ENCODE measurements at places on chromosomes 6 and 20. TPM values are rescaled to one million over a fixed set of nuclear protein-coding genes. Genes with fewer than 3 reads are reported as not detected.

DNA sequence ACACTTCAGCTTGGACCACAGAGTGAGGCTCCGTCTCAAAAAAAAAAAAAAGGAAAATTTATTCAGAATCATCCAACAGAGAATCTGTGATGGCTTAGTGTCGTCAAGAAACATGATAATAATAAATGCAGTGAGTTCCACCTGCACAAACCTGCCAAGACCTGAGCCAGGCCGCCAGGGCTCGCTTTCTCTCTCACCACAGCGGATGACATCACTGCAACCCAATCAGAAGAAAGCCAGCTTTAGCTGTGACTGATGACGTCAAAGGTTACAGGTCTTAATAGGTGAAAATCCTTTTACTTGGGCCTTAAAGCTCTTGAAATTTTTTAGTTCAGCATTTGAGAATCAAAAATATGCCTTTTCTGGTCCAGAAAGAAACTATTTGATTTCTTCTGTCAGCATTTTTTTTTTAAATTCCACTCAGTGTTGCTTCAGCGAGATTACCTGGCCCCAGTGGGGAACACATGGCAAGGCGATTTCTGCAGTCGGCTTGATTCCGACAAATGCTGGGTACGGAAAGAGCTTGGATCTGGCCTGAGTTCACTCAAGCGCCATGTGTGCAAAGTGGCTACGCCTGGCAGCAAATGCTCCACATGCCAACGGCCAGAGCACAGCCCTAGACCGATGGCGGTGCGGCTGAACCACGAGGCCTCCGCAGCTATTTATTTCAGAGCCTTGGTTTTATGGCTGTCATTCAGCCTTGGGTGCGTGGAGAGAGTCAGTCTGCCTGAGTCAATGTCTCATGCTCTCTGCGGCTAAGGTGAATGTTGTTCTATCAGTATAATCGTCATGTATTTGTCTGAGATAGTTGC lies 105.7 kb upstream of the QKI start:
- ATAC-seq: peak; percentile 44

- peak; percentile 74 for ATAC-seq
Measured at GRCh38 chr20:45890985-45891983, at the start of the genes CTSA and NEURL2. TSS of gene CTSA (plus strand) at chr20:45891335. CDS start at chr20:45891569, 234 bp downstream. TSS of gene NEURL2 (minus strand) at chr20:45891208. CDS start at chr20:45890991, 217 bp downstream.

Gene CTAGE9
- not detected for total RNA-seq

- no peak for ATAC-seq
Measured at GRCh38 chr20:23404196-23404595, 17.1 kb downstream of the NAPB start.

DNA sequence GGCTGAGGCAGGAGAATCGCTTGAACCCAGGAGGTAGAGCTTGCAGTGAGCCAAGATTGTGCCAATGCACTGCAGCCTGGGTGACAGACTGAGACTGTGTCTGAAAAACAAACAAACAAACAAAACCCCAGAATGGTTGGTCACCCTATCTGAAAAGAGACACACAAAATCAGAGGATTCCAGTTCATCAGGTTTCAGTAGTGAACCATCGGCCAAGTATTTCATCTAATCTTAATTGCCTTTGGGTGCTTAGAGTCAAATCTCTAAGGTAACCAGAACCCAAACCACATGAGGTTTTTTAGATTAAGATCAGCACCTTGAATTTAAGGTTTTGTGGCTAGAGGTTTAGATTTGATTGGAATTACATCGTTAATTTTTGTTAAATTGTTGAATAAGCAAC lies 8.3 kb upstream of the ZBTB2 start:
- ATAC-seq: no peak

- peak; percentile 87 for ATAC-seq
Measured at GRCh38 chr6:39189915-39190544, 39.2 kb downstream of the KCNK5 start.

GRCh38 chr20:49852522-49853080 lies 40.0 kb downstream of the SLC9A8 start:
- ATAC-seq: no peak

DNA sequence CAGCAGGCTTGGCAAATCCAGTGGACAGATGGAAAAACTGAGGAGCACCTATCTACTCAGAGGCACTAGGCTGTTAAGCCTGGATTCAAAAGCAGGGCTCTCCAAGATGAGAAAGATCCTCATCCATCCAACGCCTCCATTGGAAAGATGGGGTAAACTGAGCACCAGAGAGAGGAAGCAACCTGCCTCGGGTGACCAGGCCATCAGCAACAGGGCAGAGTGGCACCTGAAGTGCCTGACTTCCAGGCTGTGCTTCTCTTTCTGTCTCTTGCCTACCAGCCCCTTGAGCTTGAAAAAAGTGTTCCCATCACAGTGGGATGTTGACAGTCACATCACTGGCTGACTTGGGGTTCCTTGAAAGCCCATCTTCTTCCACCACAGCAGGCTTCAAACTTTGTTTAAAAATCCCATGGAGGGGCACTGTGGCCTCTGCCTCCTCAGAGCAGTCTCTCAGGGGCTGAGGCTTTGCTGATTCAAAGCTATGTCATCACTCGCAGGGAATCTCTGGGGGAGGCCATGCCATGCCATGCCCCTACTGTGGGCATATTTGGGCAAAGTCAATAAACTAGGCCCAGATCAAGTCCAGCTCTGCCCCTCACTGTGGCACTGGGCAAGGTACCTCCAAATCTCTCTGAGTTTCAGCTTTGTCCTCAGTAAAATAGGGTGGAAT lies 44.8 kb upstream of the TGM2 start:
- no peak for ATAC-seq

- no peak for ATAC-seq
Measured at GRCh38 chr6:87829622-87830121, 127.6 kb upstream of the AKIRIN2 start.

Gene TRIM40
- 0.44 TPM for total RNA-seq

GRCh38 chr6:110654096-110654820 lies 161.0 kb downstream of the CDK19 start:
- no peak for ATAC-seq

GRCh38 chr6:33128318-33128717 lies 52.5 kb downstream of the HLA-DPB1 start:
- no peak for ATAC-seq

DNA sequence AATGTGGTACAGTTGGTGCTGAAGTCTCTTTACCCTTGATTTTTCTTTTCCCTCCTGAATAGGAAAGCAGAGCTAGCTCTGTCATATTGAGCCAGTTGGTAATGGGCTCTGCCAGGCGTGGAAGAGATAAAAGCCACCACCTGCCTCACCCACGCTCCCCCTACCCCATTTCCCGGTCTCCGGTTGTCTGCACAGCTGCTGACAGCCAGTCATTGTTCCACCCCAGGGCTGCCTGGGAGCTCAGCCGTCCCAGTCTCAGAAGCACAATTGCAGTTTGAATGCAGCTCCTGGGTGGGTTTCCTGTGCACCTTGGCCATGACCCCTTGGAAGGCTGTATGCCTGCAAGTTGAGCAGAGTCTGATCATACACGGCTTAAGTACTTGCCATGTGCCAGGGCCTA lies 675.2 kb upstream of the FLRT3 start:
- ATAC-seq: peak; percentile 87

GRCh38 chr20:50121858-50122271 lies 8.9 kb upstream of the UBE2V1 start:
- ATAC-seq: peak; percentile 29

Gene SSTR4
- not detected for total RNA-seq

DNA sequence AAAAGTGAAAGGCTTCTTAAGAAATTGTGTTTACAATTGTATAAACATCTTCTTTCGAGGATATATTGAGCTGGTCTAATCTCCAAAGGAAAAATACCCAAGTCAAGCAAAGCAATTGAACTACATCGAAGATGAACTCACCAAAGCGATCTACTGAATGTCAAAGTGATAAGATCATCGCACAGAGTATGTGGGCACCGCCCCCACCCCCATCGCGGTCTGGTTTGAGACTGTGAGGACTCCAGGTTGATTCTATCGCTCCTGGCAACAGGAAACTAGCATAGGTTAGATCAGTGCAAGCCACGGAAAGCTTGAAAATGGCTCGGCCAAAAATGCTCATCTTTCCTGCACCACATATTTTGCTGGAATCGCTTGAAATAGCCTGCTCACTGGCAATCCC lies 133.2 kb upstream of the RPS6KA2 start:
- ATAC-seq: no peak

Gene REM1
- not detected for total RNA-seq

- no peak for ATAC-seq
Measured at GRCh38 chr20:41379551-41379950, 12.9 kb upstream of the EMILIN3 start.

DNA sequence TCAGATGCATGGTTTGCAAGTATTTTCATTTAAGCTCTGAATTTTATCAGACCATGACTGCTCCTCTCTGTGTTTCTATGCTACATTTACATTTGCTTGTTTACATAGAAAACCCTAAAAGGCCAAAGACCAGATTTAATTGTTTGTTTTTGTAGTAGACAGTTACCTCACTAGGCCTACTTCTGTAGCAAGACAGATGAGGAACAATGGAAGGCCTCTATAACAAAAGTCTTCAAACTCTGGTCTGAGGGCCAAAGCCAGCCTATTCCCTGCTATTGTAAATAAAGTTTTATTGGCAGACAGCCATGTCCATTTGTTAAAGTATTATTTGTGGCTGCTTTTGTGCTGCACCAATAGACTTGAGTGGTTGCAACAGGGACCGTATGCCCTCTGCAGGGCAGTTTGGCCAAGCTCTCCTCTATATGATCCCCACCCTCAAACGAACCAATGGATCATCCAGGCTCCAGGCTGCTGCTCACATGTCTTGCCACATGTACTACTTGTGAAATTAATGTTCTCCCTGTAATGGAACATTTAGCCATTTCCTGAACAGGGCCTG lies 182.0 kb downstream of the DOK5 start:
- ATAC-seq: peak; percentile 31

DNA sequence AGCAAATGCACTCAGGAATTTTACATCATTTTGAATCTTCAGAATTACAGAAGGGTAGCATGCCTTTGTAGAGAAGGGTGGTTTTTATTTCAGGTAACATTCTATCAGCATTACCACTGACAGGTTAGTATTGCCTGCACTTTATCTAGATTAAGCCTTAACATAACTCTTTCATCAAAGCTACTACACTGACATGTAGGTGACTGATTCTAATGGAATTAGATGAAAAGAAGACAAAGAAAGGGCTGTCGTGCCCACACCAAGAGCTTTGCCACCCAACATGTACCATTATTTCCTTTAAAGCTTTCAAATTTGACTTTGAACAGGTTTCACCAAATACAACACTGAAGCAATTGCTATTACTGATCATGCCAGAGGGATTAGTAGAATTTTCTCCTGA lies 551.9 kb downstream of the EYS start:
- no peak for ATAC-seq

Gene NOTCH4
- total RNA-seq: 3.1 TPM

DNA sequence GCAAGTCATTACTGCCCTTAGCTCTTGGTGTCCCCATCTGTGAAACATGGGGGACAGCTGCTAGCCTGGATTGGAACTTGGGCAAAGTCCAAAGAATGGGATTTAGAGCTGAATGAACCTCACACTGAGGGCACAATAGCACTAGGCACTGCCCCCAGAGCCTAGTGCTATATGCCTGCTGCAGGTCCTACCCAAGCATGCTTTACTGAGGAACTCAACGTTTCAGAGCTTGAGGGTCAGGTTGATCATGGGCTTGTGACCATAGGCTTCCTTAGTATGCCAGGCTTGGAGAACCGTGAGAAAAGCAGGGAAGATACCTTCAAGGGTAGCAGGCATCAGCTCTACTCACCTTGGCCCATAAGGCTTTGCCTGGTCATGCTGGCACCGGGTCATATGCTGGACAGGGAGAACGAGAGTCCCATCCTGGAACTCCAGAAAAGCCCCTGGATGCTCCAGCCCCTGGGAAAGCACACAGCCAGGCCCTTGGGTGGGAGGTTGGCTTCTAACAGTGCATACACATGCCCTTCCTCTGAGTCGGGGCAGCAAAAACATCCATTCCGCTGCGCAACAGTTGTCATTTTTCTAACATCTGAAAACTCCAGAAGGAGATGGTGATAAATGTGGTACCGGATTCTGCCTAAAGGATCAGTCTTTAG lies 29.7 kb downstream of the EIF2S2 start:
- no peak for ATAC-seq

GRCh38 chr6:161658211-161658610 lies 384.4 kb upstream of the AGPAT4 start:
- ATAC-seq: no peak

DNA sequence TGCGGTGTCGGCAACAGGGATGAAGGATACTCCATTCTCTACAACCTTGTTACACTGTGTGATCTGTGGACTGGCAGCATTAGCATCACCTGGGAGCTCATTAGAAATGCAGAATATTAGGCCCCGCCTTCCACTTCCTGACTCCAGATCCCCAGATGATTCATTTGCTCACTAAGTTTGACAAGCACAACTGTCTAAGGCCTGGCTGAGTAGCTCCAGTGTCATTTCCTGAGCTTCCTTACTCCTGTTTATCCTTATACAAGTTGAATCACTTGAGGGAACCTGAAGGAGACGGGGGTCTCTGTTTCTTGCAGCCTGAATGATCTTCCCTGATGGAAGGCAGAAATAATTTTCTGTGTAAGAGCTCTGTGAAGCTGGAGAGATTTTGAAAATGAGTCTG lies 32.7 kb upstream of the PROKR2 start:
- ATAC-seq: peak; percentile 22

- ATAC-seq: peak; percentile 72
Measured at GRCh38 chr20:64079273-64080012, at the start of gene RGS19. TSS of gene RGS19 (minus strand) at chr20:64079518. CDS start at chr20:64076886, 2,632 bp downstream.

GRCh38 chr6:137303441-137303840 lies 84.3 kb upstream of the IFNGR1 start:
- no peak for ATAC-seq

DNA sequence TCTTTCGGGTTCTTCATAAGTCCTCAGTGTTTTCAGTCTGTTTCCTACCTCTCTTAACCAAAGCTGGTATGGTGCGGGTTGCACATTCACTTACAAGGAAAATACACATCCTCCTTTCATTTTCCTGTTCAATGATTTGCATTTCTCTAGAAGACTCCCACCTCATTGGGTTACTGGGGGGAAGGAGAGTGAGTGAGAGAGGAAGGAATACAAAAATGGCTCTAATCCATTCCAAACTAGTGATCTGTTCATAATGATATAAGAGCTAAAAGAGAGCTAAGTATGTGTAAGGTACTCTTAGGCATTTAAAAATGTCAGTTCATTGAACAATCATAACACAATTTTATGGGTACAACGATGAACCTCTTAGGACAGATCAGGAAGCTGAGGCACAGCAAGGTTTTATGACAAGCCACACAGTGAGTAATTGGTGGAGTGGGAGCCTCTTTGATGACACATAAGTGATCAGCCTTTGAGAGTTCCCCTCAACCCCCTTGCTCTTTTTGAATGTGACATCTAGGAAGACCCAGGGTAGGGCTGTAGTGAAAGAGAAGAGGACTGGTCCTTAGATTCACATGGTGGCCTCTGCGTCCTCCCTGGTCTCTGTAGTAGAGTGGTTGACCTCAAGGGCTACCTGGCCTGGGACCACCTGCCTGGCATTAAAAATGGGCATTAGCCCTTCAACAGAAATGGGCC lies 328.4 kb upstream of the SOX4 start:
- ATAC-seq: no peak

GRCh38 chr6:32977953-32978324 lies 9.5 kb downstream of the BRD2 start:
- ATAC-seq: no peak

Gene BTN1A1
- 0.16 TPM for total RNA-seq

- ATAC-seq: no peak
Measured at GRCh38 chr6:128531696-128532095, 11.3 kb upstream of the PTPRK start.

- ATAC-seq: no peak
Measured at GRCh38 chr20:10731190-10731965, 57.6 kb upstream of the JAG1 start.

All from motor neuron (in vitro differentiated cells).